HuH-7.5 (cell line): ENCODE measurements at places on chromosomes 2 and 18.

DNA sequence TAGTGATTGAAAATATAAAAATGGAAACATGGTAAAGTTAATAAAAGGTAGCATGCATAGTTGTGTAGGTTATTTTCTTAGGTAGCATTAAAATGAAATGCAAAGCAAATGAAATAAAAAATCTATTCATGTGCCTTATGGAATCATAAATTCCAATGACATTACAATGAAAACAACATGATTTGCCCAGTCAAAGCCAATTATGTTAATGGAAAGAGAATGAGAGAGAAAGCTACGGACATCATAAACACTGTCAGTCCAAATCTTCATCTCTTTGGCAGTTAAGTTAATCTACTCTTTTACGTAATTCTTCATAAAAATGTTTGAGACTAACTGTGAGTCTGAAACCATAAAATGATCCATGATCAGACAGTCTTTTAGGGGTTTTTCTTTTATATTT is 636.7 kb upstream of the SYT4 start:
- DNase-seq = no peak

DNA sequence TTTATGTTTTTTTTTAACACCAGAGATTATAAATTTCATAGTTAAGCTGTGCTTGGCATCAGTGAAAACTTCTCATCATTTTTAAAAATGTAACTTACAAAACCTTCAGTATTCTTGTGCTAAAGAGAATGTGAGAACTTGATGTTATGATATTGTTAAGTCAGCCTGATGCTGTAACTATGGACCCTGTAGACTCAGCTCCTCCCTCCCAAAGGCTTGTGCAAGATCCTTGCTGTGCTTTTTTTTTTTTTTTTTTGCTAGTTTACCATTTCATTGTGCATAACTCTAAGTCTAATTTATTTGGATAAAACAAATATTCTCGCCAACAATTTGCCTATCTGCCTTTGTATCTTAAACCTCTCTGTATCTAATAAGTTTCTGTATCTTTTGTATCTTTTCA is 12.9 kb upstream of the TFPI start:
- peak; percentile 46 for DNase-seq

DNA sequence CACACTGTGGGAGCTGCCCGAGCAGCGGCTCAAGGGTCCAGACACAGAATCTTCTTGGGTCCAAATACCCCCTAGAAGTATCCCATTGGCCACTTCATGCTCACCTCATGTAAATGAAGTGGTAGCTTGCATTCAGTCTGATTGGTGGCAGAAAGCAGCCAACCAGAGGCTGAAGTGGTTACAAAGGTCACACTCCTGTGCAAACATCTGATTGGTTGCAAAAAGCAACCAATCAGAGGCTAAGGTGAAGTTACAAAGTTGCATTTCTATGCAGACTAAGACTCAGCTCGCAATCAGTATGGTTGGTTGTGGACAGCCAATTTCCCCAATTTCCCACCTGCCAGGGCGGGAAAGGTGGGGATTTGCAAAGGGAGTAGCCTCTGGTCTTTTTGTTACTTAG is 94.3 kb downstream of the DGKD start:
- DNase-seq = no peak

DNA sequence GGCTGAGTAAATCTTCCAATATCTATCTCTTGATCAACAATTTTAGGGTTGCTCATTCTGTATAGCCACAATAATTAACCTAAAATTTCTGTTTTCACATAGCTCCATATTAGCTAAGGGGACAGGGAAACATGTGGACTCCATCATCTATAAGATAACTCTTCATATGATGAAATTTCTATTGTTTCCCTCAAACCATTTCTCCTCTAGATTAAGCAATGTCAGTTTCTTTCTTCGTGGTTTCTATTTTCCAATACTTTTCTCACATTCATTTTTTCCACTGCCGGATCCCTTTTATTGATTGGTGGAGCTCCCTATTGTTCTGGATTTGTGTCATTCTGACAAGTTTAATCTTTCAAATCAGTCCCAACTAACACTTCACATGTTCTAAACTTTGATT is 1221.3 kb upstream of the ZEB2 start:
- no peak for DNase-seq

GRCh38 chr2:88885679-88886416 is 194.4 kb downstream of the RPIA start:
- no peak for DNase-seq

GRCh38 chr2:240640939-240641338 is 15.7 kb downstream of the GPR35 start:
- peak; percentile 85 for DNase-seq

GRCh38 chr2:58913082-58913726 is 672.1 kb upstream of the FANCL start:
- no peak for DNase-seq

DNA sequence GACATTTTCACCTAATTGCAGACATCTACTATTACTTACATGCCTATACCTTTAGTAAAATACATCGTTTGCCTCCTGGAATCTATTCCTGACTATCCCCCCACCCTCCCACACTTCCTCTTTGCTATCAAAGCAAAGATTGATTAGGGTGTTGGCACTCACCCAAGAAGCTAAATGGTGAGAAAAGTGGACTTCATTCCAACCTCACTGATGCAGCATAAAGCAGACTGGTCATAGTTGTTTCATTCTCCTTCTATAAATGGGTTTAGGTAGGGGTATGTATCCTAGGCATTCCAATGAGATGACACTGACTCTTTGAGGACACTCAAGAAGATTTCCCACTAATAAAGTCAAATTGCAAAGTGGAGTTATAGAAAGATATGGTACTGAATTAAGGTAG is 97.4 kb downstream of the LRP1B start:
- no peak for DNase-seq

GRCh38 chr2:7083580-7084509 is 166.6 kb downstream of the RNF144A start:
- DNase-seq = peak; percentile 11

DNA sequence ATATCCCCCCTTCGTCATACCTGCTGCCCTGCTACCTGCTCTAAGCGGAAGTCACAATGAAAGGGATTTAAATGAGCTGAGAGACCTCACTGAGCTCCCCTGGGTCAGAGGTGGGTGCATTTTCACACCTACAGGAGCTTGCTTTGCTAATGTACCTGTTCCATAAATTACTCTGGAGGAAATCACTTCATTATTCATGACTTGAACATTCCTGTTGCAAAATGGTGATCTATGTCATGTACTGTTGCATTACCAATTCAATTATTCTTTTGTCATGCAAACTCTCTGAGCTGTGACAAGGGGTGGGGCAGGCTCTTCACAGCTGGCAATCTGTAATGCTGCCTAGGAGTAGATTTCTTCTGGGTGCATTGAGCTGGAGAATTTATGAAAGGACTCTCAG is 761.3 kb downstream of the TSN start:
- no peak for DNase-seq
